Bladder microvascular endothelial cell (primary cell): ENCODE measurements at places on chromosomes 7 and 10. TPM values are rescaled to one million over a fixed set of nuclear protein-coding genes. Genes with fewer than 3 reads are reported as not detected.

The GPR15LG gene
- not detected in 2 replicates for total RNA-seq

The ICA1 gene
- 25.3 and 34.2 TPM in 2 replicates for total RNA-seq

The MACC1 gene
- not detected in 2 replicates for total RNA-seq

The C10orf143 gene
- total RNA-seq, result 0.16 and 0.25 TPM in 2 replicates

The CAMK2B gene
- under 0.01 and 0.57 TPM in 2 replicates for total RNA-seq

The ATP6V0A4 gene
- total RNA-seq, result 0.06 TPM in 1 of 2 replicates, not detected in the other

The ANKRD1 gene
- 240 and 1,685 TPM in 2 replicates for total RNA-seq

The NME8 gene
- not detected in 2 replicates for total RNA-seq
